CMK (cell line): ENCODE measurements at places on chromosomes 3 and 15.

GRCh38 chr3:109985943-109986555 is 648.7 kb upstream of the DPPA4 start:
- no peak for DNase-seq

DNA sequence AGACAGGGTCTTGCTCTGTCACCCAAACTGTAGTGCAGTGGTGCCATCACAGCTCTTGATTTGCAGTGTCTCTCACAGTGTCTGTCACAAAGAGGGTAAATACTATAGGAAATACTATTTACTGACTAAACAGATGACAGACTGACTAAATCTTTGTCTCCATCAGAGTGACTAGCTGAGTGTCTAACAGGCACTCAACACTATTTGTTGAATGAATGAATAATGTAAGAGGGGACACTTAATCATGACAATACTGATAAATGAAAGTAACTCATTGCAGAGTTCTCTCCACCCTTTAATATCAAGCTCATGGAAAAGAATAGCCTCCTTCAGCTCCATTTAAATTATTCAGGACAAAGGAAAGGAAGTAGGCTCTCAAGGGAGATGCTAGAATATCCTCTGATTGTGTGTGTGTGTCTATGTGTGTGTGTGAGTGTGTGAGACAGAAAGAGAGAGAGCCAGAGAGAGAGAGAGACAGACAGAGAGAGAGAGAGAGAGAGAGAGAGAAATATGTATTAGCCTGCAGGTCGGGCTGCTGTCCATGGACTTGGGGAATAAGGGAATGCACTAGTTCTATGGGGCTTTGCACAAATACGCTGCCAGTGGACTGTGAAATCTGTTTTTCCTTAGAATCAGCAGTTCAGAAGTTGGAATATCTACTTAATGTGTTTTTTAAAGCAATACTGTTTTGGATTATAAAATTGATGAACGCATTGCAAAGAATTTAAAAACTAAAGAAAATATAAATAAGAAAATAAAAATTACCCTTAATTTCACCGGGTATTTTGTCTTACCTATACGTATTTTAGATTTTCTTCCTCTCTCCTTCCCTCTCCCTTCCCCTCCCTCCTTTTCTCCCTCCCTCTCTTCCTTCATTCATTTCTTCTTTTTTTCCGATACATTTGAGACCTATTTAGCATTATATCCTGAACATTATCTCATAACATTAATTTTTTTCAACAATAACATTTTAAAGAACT is 132.9 kb upstream of the LRIG1 start:
- no peak for DNase-seq

- no peak for DNase-seq
Measured at GRCh38 chr3:5314897-5315296, 127.4 kb downstream of the EDEM1 start.

DNA sequence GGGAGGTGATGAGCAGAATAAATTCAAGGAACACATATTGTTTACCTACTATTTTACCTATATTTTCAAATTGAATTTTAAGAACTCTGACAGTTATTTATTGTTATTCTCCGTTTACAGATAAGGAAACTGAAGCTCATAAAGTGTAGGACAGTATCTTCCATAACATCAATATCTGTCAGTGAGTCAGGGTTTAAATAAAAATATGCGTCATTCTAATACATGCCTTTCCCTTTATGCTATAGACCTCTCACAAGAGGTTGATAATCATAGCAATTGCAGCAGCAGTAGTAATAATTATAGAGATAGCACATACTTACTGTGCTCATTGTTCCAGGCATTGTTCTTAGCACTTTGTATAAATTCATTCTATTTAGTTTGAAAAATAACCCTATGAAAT is 101.1 kb downstream of the EPHA6 start:
- DNase-seq: no peak

GRCh38 chr3:4043867-4044575 is 244.8 kb downstream of the LRRN1 start:
- no peak for DNase-seq

DNA sequence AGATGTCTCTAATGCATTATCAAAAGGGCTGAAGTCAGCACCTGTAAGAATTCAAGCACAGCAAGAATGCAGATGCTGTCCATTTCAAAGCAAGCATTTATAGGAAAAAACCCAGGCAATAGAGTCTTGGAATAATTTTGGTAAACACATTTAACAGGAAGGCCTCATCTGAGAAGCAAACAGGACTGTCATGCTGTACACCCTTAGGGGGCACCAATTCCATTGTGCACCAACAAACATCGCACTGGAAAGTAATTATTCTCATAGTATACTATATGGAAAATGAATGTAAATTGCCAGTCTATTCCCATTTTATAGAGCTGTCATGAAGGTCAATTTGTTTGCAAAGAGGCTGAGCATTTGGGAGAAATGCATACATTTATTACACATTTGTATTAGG is 247.3 kb upstream of the SUCLG2 start:
- DNase-seq: no peak

DNA sequence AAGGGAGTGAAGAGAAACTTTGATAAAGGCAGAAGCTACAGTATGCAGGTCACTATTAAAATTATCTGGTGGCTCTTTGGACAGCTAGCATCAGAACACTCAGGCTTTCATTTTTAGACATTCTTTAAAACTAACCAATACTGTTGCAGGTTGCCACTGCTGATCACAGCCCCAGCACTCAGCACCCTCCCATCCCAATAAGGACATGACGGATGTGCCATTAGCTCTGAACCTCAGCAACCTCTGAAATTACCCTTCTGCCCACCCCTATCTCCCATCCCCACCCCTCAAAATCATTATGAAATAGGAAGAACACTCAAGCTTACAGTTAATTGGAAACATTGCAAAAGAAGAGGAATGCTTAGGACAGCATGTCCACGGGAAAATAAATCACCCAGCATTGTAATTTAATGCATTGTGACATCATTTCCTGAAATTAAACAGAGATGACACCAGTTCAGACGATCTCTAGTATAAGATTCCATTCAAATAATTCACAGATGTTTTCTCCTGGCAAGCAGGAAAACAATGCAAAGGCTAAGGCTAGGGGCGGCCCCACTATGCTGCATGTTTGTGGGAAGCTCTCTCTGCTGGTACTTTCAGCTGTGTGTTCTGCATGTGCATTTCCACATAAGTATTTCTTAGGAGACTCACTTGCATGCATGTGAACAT is 71.6 kb downstream of the MEIS2 start:
- DNase-seq: no peak

DNA sequence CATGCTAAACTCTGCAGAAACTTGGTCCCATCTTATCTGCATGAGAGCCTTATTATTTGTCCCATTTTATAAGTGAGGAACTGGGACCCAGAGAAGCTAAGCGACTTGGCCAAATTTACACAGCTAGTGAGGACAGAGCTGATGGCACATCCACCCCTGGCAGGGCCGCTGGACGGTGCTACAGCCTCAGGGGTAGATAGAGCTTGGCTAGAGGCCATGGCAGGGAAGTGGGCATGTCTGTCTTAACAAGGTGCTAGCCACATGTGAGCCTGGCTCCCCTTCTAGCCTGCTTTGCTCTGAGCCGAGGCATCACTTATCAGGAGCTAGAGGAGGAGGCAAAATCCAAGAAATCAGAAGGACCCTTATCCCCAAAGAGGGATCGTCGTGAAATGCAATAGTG is 36.7 kb upstream of the SYNM start:
- DNase-seq: no peak

- DNase-seq: no peak
Measured at GRCh38 chr3:100100425-100100824, 13.9 kb downstream of the FILIP1L start.

GRCh38 chr3:72270072-72270681 is 485.2 kb upstream of the PROK2 start:
- DNase-seq: no peak

DNA sequence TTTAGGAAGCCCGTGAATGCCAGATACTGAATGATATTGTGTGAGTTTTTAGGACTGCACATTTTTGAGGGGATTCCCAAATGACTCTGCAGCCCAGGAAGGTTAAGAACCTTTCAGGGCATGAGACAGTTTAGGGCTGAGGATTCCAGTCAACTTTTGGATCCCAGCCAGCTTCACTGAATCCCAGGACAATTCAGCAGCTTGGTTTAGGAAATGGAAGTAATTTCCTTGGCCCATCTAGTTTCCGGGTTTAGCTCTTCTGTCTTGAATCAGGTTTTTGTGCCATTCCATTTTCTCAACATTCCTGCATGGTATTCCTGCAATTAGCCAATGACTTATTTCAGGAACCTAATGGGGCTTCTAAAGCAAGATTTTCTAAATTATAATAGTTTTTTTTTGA is 253.9 kb downstream of the LSAMP start:
- DNase-seq: no peak

DNA sequence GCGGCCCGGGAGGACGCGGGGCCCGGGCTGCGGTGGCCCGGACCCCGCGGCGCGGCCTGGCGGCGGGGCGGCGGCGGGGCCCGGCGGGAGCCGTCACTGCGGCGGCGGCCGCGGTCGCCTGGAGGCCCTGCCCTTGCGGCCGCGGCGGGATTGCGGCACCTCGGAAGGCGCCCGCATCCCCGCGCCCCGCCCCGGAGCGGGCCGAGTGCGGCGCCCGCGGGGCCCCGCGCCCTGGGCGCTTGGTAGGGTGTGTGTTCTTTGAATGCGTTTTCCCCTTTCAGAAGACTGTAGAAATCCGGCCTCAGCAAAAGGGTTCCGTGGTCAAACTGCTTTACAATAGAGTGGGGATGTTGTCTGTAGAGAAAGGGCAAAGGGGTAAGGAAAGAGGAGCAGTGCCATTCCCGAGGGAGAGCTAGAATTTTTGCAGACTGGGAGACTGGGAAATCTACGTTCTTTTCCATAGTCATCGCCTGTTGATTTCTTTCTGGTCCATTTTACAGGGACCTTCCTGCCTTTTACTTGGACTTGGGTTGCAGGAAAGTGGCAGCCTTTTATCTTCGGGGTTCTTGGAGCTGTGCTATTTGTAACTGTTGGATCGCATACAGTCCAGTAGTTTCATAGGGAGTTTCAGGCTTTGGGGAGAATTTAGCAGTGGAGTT is 630 bp downstream of the SNRK start:
- DNase-seq: no peak

DNA sequence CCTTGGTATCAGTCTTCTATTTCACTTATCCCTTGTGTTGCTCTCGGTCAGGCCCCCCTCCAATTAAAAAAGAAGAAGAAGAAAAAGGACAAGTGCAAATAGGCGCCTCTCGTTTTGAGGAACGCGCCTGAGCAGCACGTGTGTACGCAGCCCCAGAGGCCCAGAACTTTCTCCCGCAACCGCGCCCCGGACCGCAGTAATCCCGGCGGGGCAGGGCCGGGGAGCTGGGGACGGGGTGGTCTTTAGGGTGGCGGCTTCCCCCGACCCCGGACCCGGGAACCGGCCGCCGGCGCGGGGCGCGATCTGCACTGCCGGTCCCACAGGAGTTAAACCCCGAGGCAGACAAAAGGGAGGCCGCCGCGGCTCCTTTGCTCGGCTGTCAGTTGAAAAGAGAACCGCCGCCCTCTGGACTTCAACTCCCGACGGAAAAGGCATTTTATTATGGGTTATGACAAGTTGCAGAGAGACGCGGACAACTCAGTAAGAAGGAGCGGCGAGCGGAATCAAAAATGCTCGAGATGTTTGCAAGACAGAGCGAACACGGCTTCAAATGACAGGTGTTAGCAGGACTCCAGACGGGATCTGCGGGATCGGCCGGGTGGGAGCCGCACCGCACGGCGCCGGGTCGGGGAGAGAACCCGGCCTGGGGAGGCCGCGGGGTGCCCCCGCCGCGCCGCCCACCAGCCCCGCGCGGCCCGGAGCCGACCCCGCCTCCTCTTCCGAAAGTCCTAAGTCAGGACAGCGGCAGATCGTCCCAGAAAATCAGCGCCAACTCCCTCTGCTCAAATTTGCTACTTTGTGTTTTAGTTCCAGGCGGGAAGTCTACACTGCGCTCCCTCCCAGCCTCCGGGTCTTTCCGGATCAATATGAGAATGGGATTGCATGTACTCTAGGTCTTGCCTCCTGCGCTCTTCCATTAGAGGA is 79.0 kb downstream of the NR2F2 start:
- no peak for DNase-seq
